ENCODE measurements at places on chromosomes 2 and 18.

GRCh38 chr2:195561116-195561921 is 95.7 kb upstream of the SLC39A10 start:
- DNase-seq = no peak

GRCh38 chr2:167510071-167510759 is 621.9 kb downstream of the XIRP2 start:
- DNase-seq = no peak

GRCh38 chr2:156472686-156473085 is 36.5 kb downstream of the GPD2 start:
- peak; percentile 43 for DNase-seq

DNA sequence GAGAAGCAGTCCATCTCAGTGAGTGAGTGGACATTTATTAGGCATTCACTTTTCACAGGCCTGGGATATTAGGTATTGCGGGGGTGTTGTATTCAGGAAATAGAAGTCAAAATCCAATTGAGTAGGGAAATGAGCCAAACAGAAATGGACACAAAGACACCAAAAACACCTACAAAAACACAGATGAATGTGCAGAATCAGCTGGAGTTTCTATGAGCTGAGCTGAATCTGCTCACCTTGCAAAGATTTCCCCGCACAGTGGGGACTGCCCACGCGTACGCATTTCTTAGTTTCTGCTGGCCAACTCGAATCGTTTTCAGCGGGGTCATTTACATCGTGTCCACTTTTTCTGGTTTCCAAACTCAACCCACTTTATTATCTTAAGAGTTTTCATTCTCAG is 160.0 kb downstream of the BCL2 start:
- no peak for DNase-seq

DNA sequence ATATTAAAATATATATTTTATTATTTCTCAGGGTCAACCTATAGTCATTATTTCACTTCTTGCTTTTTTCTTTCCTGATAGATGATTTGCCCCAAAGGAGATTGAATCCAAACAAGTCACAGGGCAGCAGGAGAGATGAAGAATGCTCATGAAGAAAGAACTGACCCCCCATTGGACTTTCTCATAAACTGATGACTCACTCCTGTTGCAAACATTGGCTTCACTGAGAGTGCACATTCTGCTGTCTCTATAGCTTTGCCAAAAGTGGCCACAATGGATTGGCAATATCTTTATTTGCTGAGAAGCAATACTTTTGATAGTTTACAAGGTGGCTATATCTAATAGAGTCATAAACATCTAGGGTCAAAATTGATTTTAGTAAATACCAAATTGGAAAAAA is 55.9 kb upstream of the ZNF385B start:
- DNase-seq = no peak

DNA sequence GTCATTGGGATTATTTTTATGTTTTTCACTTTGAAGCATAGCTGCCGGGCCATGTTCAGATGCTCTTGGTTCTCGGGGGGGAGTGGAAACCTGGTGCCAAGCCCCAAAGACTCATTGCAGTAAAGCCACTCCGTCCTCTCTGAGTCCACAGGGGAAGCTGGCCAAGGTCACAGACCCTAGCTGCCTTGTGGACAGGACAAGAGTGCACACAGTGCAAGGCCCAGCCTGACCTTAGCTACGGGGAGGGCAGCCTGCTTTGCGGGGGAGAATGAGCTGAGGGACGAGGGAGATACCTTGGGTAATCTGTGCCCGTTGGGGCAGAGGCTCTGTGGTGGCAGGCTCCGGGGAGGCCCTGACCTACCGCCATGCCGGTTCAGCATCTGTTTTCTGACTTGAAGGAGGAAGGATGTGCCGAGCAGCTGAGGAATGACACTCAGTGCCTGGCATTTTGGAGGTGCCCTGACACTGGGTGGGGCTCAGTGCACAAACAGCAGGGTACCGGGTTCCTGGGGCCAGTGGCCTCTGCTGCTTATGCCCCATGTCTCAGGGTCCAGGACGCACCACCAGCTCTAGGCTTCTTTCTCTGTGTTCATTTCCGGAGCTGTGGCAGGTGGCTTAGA is 87.2 kb downstream of the STPG4 start:
- no peak for DNase-seq

DNA sequence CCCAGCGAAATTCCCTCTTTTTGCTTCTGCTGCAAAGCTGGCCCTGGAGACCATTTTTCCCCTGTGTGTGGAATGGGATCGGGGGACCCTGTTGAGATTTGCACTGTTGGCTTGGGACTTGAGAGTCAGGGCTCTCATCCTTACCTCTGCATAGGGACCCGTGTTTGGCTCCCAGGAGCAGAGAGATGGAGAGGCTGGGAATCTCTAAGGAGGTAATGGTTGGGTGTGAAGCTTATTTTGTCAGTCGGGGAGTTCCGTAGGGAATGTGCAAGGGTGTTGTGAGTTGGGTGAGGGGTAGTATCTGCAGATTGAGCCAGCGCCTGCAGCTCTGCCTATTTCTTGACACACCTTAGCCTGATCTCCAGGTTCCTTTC is 4.5 kb downstream of the GATA6 start:
- DNase-seq = no peak

DNA sequence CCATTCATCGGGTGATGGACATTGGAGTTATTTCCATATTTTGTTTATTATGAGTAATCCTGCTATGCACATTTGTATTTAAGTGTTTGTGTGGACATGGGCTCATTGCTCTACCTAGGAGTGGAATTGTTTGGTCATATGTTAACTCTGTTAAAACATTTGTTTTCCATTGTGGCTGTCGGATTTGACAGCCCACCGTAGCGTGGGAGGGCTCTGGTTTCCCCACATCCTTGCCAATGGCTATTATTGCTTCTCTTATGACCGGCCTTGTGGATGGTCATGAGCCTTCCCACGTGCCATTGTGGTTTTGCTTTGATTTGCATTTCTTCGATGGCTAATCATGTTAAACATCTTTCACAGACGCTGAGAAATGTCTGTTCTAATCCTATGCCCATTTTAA is 92.0 kb downstream of the ZNF236 start:
- no peak for DNase-seq

- peak; percentile 57 for DNase-seq
These were observed 79.0 kb downstream of the HDAC4 start for GRCh38 chr2:239321596-239322415.

DNA sequence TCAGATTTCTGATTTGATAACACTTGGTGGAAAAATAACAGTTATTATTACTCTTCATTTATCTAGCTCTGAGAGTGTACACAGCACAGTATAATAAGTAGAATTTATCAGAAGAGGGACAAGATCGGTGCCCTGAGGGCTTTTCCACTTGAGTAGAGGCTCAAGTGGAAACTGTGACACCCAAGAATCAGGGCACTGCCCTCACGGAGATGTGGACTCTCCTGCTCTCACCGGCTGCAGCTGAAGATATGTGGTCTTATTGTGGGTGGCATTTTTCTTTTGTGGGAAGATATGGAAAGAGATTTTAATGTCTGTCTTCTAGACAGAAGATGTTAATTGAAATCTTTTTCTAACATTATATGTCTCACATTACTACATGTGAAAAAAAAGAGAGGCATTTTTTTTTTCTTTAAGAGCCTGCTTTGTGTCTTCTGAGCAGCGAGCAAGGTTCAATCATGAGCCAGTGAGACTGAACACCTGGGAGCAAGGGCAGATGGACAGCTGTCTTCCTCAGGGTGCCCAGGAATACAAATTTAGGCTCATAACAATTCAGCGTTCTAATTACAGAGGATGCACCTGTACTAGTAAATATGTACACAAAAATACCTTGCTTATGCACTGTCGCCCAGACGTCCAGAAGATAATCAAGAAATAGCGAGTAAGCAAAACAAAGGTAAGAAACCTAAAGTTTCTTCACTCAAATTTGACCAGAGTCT is 1098.2 kb upstream of the FANCL start:
- no peak for DNase-seq

- DNase-seq = no peak
These were observed 21.1 kb downstream of the TET3 start for GRCh38 chr2:74005786-74006185.

- no peak for DNase-seq
These were observed 137.0 kb downstream of the EN1 start for GRCh38 chr2:118710481-118710880.

- DNase-seq = no peak
These were observed 90.9 kb upstream of the KLF7 start for GRCh38 chr2:207256476-207257207.

DNA sequence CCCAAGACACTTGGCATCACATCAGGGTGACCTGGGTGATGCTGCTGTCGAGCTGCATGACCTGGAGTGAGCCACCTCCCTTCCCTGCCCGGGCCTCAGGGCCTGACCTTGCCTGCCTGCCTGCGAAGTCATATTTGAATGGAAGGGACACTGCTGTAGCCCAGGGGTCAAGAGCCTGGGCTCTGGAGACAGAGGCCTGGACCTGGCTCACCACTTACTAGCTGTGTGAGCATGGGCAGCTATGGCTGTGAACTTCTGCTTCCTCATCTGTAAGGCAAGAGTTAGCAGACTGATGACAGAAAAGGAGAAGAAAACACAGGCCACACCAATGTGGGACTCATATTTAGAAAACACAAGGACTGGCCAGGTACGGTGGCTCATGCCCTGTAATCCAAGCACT is 118.7 kb downstream of the ZFP36L2 start:
- DNase-seq = no peak

GRCh38 chr2:156505696-156506095 is 69.5 kb downstream of the GPD2 start:
- no peak for DNase-seq

- DNase-seq = no peak
These were observed 558.4 kb downstream of the SLC4A3 start for GRCh38 chr2:220185766-220186305.

- peak; percentile 20 for DNase-seq
These were observed 29.4 kb downstream of the STAT1 start for GRCh38 chr2:190984595-190984994.

DNA sequence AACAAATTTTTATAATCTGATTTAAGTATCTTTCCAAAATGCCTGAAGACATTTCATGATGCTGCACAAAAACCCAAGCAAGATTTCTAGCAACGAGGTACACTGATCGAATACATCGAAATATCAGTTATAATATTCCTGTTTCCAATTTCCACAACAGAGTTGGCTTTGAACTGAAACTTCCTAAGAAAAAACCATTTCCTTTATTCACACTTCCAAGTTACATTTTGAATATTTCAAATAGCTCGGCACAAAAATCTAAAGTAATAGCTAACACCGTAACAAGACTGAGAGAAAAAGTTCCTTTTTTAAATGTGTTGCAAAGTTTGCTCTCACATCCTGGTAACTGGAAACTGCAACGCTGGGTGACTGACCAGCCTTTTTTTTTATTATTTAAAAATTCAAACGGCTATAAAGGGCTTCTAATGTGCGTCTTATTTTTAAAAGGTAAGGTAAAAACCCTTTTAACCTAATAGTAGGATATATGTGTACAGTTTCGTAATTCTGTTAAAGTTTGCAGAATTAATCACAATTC is 1.7 kb downstream of the HNRNPLL start:
- no peak for DNase-seq

DNA sequence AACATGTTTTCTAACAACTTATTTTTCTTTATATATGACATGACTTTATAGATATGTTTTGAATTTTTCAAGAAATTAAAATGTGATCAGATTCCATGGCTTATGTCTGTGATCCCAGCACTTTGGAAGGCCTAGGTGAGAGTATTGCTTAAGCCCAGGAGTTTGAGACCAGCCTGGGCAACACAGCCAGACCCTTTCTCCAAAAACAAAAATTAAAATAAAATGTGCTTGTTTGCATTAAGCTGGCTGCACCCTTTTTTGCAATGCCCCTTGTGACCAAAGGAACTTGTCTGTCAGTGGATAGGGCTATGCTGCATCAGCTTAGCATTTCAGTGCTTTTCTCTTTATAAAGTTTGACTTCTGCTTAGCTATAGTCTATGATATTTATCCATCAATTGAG is 2.3 kb upstream of the INO80D start:
- DNase-seq = no peak

- DNase-seq = no peak
These were observed 36.7 kb upstream of the CDC42EP3 start for GRCh38 chr2:37708146-37708545.

DNA sequence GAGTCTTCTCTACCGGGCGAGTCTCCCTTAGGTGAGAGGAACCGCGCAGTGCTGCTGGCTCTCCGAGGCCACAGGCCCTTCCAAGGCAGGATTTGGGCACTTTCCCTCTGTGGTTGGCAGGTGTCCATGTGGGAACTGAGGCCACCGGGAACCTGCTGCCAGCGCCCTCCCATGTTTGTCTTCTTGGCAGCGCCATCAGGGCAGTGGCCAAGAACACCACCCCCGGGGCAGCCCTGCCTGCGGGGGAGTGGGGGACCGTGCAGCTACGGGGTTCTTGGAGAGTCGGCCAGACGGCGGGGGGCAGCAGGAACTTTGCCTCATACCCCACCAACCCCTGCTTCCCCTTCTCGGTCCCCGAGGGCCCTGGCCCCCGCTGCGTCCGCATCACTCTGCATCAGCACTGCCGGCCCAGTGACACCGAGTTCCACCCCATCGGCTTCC is 10.0 kb downstream of the CAPN10 start:
- DNase-seq = no peak

GRCh38 chr2:238486123-238486848 is 59.6 kb downstream of the ASB1 start:
- no peak for DNase-seq

GRCh38 chr18:54983041-54983686 is 23.9 kb upstream of the CCDC68 start:
- DNase-seq = peak; percentile 37

- DNase-seq = no peak
These were observed 12.1 kb upstream of the TRAF3IP1 start for GRCh38 chr2:238308177-238308576.

GRCh38 chr2:79320871-79321270 is 161.3 kb upstream of the REG3A start:
- DNase-seq = no peak

GRCh38 chr2:96116424-96116878 is at the start of gene ADRA2B:
TSS of gene ADRA2B (minus strand) at chr2:96116571. CDS start at chr2:96116149, 422 bp downstream.
- DNase-seq = peak; percentile 77

DNA sequence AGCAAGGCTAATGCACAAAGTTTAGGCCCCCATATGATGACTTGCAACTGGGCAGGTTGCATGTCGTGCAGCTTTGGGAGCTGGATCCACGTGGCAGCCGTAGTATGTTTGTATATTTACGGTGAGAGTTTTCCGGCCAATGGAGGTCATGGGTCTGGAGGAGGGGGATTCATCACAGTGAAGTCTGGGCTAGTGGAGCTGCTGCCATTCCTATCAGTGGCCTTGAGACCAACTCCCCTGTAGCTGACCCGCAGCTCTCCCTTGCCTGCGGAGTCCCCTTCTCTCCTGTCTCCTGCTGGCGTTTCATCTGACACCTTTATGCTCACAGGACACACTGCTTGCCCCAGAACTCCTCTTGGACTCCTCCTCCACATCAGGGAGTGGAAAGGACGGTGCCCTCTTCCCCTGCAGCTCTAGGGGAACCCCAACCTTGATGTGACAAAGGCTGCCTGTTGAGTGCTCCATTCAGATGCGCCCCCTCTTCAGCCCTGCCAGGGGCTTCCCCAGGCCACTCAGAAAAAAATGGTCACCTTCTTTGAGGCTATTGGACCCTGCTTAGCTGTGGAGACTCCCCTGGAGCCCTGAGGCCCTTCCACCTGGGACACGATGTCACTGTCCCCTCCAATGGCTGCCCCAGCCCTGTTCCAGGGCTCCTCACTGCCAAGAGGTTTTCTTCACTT is 121.7 kb downstream of the PXDN start:
- DNase-seq = no peak

Data from CD4-positive, alpha-beta T cell treated with Interleukin-15 for 4 hours (primary cell).